Uterus (tissue), 4 donors: ENCODE measurements at places on chromosomes 5 and 9. TPM values are rescaled to one million over a fixed set of nuclear protein-coding genes. Genes with fewer than 3 reads are reported as not detected.

TMEM252 gene
- total RNA-seq, result not detected

TTC16 gene
- total RNA-seq, result 12.6 TPM

GHR gene
- total RNA-seq, result 19.7 TPM

TMEFF1 gene
- not detected for total RNA-seq

NUTM2G gene
- not detected for total RNA-seq

C5orf58 gene
- total RNA-seq, result not detected

GRCh38 chr9:131597246-131597645, 51.9 kb downstream of the PRRT1B start:
- no peak overlapping the region for H3K4me3 ChIP-seq
- no peak overlapping the region for H3K27ac ChIP-seq
- DNase-seq, result no peak
- no peaks in the 10 kb centered on the region for H3K27me3 ChIP-seq
- no peaks in the 10 kb centered on the region for H3K36me3 ChIP-seq

- no peaks in the 10 kb centered on the region for H3K36me3 ChIP-seq
- no peak overlapping the region for H3K27ac ChIP-seq
- no peaks in the 10 kb centered on the region for H3K4me1 ChIP-seq
- H3K4me3 ChIP-seq, result no peak overlapping the region
- DNase-seq, result no peak
Measured at GRCh38 chr5:89724379-89725095, 685.0 kb downstream of the CETN3 start.

- DNase-seq, result no peak
- no peak overlapping the region for H3K27ac ChIP-seq
- H3K4me1 ChIP-seq, result no peaks in the 10 kb centered on the region
- no peaks in the 10 kb centered on the region for H3K27me3 ChIP-seq
- no peaks in the 10 kb centered on the region for H3K36me3 ChIP-seq
- no peak overlapping the region for H3K4me3 ChIP-seq
Measured at GRCh38 chr5:137589185-137589584, 90.1 kb upstream of the SPOCK1 start.

GRCh38 chr9:116336133-116336862, 182.7 kb downstream of the PAPPA start:
- no peaks in the 10 kb centered on the region for H3K36me3 ChIP-seq
- no peak overlapping the region for H3K27ac ChIP-seq
- DNase-seq, result no peak

DNA sequence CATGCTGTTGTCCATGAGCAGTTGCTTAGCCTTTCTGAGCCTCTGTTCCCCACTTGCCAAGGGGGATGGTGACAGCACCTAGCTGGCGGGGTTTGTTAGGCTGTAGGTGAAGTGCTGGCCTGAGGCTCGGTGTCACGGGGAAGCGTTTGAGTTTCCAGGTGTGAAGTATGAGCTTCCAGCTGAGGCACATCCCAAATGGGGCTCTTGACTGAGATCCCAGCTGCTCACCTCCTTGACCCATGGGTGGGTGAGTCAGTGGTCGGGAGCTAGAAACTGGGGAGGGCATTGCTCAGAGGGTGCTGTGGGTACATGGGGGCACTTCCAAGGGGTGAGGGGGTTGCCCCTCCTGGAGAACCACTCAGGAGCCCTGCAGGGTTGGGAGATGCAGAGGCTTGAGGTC, 26.4 kb upstream of the RNF130 start:
- DNase-seq, result no peak
- no peaks in the 10 kb centered on the region for H3K4me1 ChIP-seq
- no peaks in the 10 kb centered on the region for H3K27me3 ChIP-seq
- H3K27ac ChIP-seq, result no peak overlapping the region

- H3K27ac ChIP-seq, result no peak overlapping the region
- H3K4me1 ChIP-seq, result no peaks in the 10 kb centered on the region
- no peak overlapping the region for H3K4me3 ChIP-seq
- no peak for DNase-seq
Measured at GRCh38 chr5:114174837-114175236, 187.0 kb upstream of the KCNN2 start.

DNA sequence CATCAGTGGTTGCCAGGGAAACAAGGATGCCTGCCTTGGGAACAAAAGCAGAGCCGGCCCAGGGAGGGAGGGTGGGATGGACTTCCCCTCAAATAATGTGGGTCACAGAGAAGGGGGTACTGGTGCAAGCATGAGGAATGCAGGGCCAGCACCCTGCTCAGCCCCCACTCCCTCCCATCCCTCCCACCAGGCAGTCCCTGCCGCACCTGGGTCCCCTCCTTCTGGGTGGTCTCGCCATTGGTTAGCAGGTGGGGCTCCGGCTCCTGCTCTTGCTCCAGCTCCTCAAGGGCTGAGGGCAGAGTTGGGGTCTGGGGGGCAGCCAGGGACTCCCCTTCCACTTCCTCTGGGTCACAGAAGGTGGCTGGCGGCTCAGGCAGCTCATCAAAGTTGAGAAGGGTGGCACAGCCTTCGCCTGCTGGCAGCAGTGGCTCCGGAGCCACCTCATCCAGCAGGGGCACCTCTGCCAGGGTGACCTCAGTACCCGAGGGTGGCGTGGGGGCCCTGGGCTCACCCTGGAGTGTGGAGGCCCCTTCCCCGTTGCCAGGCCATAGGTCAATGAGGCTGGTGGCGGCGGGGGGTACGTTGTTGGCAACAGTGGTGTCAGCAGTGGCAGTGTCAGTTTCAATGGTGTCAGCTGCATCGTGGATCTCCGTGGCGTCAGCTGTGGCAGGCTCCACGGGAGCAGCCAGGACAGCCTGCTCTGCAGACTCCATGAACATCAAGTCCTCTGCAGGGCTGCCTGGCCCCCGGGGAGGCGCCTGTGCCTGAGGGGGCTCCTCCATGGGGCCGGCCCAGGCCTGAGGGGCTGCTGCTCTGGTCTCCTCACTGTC, 11.5 kb downstream of the PRR7 start:
- H3K27ac ChIP-seq, result peak overlapping the region; percentile 63
- peaks cover 23% of the 10 kb centered on the region for H3K4me1 ChIP-seq
- H3K36me3 ChIP-seq, result no peaks in the 10 kb centered on the region
- no peak for DNase-seq

- no peak overlapping the region for H3K27ac ChIP-seq
- no peaks in the 10 kb centered on the region for H3K36me3 ChIP-seq
- H3K27me3 ChIP-seq, result no peaks in the 10 kb centered on the region
- no peaks in the 10 kb centered on the region for H3K4me1 ChIP-seq
- H3K4me3 ChIP-seq, result no peak overlapping the region
Measured at GRCh38 chr5:170635706-170636105, 131.9 kb downstream of the KCNIP1 start.

GRCh38 chr9:133994353-133995011, 2.4 kb upstream of the VAV2 start:
- no peak overlapping the region for H3K4me3 ChIP-seq
- DNase-seq, result peak; percentile 69
- peak overlapping the region; percentile 82 for H3K27ac ChIP-seq
- no peaks in the 10 kb centered on the region for H3K27me3 ChIP-seq
- no peaks in the 10 kb centered on the region for H3K4me1 ChIP-seq

- H3K4me1 ChIP-seq, result no peaks in the 10 kb centered on the region
- H3K27me3 ChIP-seq, result no peaks in the 10 kb centered on the region
- no peak for DNase-seq
Measured at GRCh38 chr9:112443200-112443599, 43.4 kb upstream of the KIAA1958 start.

DNA sequence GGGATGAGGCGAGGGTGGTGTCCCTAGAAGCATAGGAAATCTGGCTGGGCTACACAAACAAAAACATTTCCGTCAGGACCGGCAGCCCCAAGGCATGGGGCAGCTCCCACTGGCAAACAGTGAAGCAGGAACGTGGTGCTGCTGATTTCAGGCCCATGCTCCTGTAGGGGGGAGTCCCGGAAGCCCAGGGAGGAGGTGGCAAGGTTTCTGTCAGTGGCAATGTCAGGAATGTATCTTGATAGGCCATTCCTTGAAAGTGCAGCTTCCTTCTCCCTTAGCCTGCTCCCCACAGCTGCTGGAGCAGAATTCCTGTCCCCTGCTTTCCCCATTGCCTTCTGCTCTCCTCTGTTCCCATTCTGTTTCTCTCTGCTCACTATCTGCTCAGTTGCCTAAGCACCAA, 42.4 kb downstream of the MRRF start:
- H3K4me3 ChIP-seq, result no peak overlapping the region
- no peaks in the 10 kb centered on the region for H3K4me1 ChIP-seq
- peak overlapping the region; percentile 5 for H3K27ac ChIP-seq

- H3K4me1 ChIP-seq, result no peaks in the 10 kb centered on the region
- H3K27me3 ChIP-seq, result no peaks in the 10 kb centered on the region
- no peak overlapping the region for H3K4me3 ChIP-seq
- H3K36me3 ChIP-seq, result no peaks in the 10 kb centered on the region
- no peak overlapping the region for H3K27ac ChIP-seq
Measured at GRCh38 chr5:83577036-83577636, 105.6 kb downstream of the VCAN start.

DNA sequence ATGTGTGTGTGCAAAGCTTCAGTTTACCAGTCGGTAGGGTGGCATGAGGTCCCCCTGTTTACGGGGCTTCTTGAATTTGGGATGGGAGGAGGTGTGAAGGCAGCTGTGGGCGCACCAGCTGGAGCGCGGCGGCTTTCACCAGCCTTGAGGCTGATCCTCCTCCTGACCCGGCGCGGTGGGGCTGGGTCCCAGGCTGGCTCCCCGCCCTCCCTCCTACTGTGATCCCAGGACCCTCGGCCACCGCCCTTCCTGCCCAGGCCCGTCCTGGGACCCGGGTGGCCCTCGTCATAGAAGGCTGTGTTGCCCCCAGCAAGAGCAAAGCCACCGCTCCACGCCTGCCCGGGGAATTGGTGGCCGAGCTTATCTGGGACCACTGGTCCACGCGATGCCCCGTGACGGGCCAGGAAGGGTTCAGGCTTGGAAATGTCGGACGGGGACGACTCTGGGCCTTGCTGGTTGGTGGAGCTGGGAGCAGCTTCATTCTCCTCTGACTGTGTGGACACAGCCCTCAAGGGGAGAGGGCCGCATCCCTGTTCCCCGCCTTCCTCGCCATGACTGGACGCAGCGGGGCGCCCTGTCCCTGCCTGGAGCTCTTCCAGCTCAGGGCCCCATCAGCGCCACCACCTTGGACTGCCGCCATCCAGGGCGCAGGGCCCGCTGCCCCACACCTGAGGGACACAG, 271.1 kb upstream of the IRX1 start:
- H3K27ac ChIP-seq, result no peak overlapping the region
- no peaks in the 10 kb centered on the region for H3K36me3 ChIP-seq
- H3K4me3 ChIP-seq, result no peak overlapping the region
- no peaks in the 10 kb centered on the region for H3K4me1 ChIP-seq
- H3K27me3 ChIP-seq, result no peaks in the 10 kb centered on the region
- no peak for DNase-seq
